ENCODE measurements at places on chromosomes 2 and 18.

- no peak for DNase-seq
Measured at GRCh38 chr2:203692031-203692710, 14.3 kb upstream of the CD28 start.

GRCh38 chr2:146666340-146666739 lies 1178.5 kb upstream of the ACVR2A start:
- no peak for DNase-seq

DNA sequence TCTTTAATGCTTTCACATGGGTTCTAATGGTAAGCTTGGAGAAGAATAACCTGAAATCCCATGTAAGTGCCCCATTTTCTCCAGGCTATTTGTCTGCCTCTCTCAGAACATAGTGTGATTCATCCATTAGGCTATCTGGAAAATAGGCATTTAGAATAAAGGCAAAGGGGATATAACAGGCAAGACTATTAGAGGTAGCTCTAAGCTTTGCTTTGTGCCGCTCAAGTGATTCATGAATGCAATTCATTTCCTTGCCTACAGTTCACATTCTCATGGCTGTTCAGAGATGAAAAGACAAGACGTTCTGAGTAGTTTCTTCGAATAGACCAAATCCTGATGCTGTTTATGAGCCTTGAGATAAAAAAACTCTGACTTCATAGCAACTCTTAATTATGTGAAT lies 101.7 kb downstream of the ANKRD44 start:
- no peak for DNase-seq

DNA sequence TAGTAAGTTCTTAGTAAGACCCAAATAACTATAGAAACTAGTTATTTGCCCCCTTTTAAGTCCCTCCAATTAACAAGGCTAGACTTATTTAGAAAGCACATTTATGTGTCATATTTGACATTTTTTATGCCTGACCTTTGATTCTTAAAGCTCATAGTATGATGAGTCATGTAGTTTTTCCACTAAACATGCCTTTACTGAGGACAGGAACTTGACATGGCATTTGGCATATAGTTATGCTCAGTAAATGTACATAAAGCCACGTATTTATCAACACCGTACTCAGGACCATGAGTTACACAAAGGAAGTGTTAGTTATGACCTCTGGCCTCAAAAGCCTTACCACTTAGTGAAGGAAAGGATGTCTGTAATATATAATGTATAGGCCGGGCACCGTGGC lies 78.9 kb downstream of the GNAL start:
- DNase-seq, result no peak

GRCh38 chr2:41475959-41476358 lies 571.9 kb upstream of the PKDCC start:
- DNase-seq, result no peak

DNA sequence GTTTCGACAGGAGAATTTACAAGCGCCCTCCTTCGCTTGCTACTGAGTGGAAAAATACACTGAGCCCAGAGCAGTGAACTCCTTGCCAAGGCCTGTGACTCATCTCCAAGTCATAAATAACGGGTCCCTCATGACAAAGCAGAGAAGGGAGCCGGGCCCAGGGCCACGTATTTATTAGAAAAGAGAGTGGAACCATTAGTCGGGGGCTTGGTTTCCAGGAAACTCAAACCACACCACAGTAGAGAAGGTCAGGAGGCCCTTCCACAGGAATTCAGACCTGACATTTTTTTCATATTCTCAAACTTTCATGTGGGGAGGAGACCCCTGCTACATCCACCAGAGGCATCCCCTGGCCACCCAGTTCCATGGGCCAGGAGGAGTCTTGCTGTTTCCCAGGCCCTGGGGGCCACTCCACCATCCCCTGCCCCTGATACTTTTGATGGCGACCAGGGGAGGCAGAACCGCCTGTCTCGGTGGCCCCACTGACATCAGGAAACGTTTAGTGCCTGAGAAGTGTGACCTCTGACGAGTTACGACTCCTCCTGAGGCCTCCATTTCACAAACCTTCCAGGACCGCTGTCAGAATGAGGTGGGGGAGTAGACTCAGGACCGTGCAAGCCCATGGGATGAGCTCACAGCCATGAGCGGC lies 289.7 kb downstream of the DYSF start:
- peak; percentile 74 for DNase-seq

DNA sequence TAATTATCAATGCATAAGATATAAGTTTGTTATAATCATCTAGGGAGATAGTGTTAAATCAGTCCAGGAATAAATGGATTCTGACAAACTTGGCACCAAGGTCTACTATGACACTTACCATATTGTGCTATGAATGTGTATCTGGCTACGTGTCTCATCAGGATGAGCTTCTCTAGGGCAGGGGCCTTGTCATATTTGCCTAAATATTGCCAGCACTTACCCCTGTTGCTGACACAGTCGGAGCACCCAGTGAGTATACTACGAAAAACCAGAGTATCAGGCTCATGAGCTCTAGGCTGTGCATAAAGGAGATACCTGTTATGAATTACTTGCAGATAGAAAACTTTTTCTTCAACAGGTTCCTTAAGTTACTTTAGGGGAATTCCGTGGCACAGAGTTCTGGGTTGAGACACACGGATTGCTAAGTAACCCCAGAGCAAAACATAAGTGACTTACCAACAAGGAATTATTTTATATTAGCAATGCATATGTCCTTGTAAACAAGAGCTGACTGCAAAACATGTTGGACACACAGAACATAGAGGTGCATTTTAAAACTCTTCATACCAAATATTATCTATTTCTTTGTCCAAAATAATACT lies 7.7 kb upstream of the TTC39C start:
- no peak for DNase-seq

DNA sequence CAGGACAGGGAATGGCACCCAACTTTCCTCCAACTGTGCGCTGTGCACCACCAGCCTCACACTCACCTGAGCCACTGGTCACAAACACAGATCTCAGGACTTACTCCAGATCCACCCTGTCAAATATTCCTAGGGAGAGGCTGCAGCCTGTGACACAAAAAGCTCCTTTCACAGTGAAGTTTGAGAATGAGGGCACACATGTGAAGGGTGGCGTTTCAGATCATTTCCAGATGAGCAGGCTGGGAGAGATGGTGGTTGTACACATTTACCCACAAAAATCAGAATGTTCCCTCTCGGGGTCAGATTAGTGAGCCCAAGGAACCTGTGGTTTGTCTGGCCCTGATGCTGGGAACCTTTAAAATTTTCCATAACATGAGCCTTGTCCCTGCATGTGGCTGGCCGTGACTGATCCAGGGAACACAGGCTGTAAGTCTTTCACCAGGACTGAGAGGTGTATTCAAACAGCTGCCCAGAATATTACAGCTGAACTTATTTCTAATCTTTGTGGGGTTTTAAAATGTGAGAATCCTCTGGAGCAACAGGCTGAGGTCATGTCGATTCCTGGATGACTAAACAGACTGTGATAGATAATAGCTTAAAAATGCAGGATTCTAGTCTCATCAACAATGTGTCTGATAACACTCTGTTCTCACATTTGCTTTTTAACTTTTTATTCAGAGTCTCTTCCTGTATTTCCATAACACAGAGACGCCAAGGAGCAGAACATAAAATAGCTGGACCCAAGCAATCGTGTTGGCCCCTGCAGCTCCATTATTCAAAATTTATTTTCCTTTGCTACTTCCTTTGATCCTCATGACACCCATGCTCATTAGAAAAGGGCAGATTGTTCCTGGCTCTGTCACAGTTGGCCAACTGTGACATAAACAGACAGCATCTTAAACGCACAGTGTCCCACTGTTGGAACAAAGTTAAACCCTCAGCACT lies 35.5 kb downstream of the IL1R2 start:
- DNase-seq, result no peak

DNA sequence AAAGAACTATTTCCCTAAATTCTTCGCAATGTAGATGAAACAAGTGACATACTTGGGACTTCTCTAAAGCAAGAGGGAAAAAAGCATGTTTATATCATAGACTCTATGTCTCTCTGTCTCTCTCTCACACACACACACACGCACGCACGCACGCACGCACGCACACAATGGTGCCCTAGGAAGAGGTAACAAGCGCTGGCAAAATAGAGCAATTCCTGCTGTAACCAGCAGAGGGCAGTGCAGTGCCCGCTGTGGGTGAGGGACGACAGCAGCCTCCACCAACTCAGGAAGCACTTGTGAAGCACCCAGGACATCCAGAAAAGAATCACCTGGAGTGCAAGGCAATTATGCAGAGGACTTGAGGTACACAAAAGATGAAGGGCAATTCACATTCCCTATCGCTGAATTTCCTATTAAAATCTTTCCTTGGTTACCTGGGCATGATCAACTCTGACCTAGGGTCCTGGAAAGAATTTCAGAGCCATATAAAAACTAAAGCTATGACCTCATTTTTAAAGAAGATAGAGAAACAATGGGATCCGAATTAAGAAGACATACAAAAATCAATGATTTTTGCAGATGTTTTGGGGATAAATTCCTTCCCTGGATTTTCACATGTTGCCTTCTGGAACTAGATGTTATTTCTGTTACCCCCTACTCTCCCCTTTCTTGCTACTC lies 166.4 kb downstream of the PDE11A start:
- peak; percentile 63 for DNase-seq

- DNase-seq, result no peak
Measured at GRCh38 chr2:12343141-12343540, 373.6 kb upstream of the TRIB2 start.

- no peak for DNase-seq
Measured at GRCh38 chr2:95267458-95268210, 6.6 kb upstream of the PROM2 start.

DNA sequence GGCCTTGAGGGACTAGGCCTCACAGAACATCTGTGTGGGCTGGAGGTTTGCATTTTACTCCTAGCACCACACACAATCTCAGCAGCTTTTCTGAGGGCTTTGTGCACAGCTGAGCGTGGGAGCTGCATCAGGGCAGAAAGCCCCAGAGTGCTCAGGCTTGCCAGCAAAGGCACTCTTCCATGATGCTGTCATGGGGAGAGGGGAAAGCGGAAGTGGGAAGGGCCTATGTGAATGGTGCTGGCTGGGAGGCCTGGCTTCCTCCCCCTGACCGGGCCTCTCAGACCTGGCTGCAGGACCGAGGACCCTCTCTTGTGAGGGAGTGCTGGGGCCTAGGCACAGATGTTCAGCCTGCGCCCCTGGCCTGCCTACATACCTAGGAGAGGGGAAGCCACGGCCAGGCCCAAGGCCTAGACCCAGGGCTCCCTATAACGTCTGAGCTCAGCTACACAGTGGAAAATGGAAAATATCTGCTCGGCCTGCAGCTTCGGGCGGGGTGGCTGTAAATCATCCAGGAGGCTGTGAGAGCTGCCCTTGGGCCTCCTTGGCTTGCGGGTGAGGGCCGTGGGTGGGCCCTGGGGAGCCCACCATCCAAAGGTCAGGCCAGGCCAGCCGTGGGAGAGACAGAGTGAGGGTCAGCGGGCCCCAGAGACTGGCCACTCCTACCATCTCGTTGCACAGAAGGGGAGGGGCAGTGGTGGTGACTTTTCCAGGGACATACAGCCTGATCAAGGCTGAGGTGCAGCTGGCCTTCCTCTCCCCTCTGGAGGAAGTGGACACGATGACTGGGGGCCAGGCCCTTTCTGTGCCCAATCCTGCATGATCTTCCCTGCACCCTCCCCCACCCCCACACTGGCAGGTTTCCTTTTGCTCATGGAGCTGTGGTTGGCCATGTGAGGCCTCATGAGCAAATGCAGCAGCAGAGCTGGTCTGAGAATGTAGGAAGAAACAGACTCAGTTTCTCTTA lies 22.8 kb downstream of the GLI2 start:
- DNase-seq, result no peak

DNA sequence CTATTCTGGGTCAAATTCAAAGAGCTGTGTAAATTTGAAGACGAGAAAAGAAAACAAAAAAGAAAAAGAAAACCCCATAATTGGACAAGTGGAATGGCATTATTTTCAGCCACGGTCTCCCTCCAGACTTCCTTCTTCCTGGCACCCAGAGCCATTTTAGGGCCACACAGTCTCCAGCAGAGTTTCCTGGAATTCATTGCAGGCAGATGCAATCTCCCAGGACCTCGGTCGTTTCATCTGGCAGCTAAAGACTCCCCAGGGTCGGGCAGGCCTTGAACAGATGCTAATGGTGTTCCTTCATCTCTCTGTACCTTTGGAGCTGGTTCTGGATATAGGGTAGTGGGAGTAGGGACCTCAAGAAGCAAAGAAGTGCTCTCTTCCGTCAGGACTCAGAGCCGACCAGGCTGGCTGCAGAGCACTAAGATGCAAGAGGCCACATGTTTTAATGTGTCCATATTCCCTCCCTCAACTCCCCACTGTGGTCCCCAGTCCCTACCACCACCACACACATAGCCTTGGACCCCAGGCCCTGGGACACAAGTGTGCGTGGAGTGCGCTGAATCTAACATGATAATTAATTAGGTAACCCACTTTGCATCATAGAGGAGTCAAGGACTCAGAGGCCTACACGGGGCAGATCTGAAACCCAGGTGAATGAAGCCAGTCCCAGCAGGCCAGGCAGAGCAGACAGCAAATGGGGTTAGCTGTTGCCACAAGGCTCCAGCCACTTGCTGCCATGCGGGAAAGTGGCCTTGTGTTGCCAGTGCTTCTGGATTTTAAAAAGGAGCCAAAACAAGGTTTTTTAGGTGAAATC lies 109.3 kb upstream of the ATL2 start:
- no peak for DNase-seq

GRCh38 chr2:105674859-105675541 lies 69.7 kb upstream of the NCK2 start:
- no peak for DNase-seq

- DNase-seq, result no peak
Measured at GRCh38 chr18:74595431-74595830, 2.2 kb upstream of the ZNF407 start.

- DNase-seq, result no peak
Measured at GRCh38 chr2:132441051-132441450, 24.4 kb downstream of the GPR39 start.

- no peak for DNase-seq
Measured at GRCh38 chr2:15492773-15493325, 68.3 kb downstream of the NBAS start.

DNA sequence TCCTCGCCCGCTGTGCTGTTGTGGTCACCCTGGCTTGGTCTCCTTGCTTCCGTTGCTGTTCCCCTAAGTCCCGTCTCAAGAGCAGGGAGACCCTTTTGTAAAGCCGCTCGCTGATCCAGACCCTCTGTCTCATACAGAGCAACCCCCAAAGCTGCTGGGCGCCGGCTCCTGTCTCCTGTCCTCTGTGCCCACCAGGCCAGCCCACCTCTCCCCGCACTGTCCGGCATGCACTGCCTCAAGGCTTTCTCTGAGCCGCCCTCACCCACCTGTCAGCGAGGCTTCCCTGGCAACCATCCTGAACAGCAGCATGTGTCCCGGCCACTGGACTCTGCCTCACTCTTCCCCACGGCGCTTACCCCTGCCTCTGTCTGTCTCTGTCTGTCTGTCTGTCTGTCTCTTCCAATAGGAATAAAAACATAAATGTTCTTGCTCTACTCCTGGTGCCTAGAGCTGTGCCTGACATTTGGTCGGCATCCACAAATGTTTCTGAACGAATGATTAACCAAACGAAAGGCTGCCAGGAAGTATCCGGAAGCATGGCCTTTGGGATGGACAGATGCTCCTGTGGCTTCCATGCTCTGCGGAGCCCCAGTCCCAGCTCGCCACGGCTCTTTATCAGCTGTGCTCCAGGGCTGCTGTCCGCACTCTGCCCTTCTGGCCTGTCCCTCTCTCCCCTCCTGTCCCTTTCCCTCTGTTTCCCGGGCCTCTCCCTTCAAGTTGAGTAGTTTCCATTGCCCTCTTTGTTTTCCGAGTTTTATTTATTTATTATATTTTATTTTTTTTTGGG lies 7.8 kb downstream of the COLEC11 start:
- DNase-seq, result no peak
